Mucosa of gallbladder (tissue), 1 donor: ENCODE measurements at places on chromosomes 2 and 18. TPM values are rescaled to one million over a fixed set of nuclear protein-coding genes. Genes with fewer than 3 reads are reported as not detected.

- DNase-seq = no peak
Observed at GRCh38 chr2:214310319-214310718, 100.5 kb upstream of the VWC2L start.

DNA sequence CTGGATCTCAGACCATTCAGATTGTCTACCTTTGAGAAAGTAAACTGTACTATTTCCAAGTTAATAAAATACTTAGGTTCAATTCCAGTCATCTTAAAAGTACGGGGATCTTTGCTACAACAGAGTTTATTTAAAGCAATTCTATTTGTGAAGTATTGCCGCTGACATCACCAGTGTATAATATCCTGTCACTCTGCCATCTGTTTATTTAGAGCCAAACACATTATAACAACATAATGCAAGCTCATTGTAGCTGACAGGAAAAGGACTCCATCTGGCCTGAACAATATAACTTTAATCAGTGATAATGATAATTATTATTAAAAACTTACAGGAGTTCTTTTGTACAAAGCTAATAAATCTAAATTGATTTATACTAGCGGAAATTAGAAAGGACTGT lies 786.8 kb downstream of the ERBB4 start:
- DNase-seq = no peak

- DNase-seq = no peak
Observed at GRCh38 chr2:238505119-238505891, 78.6 kb downstream of the ASB1 start.

GRCh38 chr18:74264303-74265020 lies 27.3 kb downstream of the CYB5A start:
- DNase-seq = no peak

DNA sequence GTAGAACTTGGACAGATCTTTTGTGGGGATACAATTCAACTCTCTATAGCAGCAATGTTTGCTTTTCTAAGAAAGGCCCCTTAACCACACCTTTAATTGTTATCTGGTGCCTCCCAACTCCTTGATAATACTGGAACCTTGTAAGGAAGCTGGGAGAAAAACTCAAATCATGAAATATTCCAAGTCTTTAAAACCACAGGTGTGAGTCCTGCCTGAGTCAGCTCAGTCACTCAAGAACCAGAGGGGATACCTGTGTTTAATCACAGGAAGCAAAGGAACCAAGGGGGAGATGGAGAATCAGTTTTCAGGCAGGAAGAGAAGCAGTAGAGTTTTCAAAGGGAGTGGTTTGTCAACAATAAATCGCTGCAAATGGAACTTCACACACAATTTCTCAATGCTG lies 159.9 kb downstream of the LAMA3 start:
- no peak for DNase-seq

DNA sequence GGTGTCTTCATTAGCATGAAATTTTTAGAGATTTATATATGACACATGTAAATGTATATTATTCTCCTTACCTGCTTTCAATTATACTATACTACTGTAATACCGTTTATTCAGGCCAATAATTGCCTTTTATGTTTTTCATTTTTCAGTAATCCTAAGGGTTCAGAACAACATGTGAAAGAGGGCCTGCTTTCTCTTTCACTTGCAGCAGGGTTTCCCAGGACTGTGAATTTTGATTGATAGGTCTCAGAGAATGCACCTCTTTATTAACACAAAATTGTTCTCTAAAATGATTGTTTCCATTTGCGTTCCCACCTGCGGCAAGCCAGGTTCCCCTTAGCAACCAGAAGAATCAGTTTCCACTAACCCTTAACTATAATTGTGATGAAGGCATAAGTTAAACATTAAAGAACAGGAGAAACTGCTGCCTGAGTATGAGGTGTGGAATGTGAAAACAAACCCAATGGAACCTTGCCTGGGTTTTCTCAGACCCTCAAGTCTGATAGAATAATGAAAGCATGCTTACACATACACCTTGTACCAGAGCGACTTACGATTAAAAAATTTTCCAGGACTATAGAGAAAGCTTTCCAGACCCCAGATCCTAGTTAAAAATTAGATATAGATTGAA lies 1591.2 kb upstream of the LRRTM1 start:
- no peak for DNase-seq

GRCh38 chr2:47735136-47735869 lies 47.6 kb upstream of the MSH6 start:
- DNase-seq = no peak

GRCh38 chr18:12652861-12653401 lies 5.0 kb downstream of the SPIRE1 start:
- DNase-seq = no peak

DNA sequence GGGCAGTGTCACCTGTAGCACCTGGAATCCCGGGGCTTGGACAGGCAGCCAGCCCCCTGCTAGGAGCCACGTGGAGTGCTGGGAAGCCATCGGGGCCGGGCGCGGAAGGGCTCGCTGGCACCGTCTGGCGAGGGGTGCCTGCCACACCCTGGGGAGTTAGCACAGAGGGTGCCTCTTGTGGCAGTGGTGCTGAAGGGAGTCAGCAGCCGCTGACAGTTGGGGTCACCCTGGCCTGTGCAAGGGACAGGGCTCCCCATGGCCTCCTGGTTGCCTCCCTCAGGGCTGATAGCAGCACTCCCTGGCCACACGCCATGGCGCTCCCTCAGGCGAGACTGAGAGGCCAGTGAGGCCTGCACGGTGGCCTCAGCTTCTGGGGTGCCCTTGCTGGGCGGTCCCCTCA lies 13.9 kb upstream of the D2HGDH start:
- no peak for DNase-seq

DNA sequence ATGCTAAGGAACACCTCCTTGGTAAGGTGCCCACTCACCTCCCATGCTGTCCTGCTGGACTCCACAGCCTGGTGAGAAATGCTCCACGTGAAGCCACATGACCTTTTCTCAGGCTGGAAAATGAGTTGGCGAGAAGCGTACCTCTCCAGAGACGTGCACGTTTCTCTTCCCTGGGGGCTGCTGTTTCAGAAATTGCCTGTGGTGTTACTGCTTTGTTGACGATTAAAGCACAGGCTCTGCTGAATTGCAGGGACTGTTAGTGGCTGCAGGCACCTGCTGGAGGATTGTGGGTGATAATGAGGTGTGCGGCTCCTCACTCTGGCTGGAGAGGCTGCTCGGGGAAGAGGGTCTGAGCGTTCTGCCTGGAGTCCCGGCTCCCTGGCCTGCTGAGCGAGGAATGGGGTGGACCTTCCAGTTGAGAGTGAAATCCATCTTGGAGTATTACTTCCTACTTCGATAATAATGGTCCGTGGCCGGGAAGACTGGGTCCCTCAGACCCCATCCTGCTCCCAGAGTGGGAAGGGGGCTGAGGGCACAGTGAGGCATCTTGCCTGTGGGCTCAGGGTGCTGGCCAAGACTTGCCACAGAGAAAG lies 199.3 kb upstream of the HDAC4 start:
- no peak for DNase-seq

GRCh38 chr2:238290091-238290509 lies 1.7 kb upstream of the PER2 start:
- DNase-seq = peak; percentile 90

DNA sequence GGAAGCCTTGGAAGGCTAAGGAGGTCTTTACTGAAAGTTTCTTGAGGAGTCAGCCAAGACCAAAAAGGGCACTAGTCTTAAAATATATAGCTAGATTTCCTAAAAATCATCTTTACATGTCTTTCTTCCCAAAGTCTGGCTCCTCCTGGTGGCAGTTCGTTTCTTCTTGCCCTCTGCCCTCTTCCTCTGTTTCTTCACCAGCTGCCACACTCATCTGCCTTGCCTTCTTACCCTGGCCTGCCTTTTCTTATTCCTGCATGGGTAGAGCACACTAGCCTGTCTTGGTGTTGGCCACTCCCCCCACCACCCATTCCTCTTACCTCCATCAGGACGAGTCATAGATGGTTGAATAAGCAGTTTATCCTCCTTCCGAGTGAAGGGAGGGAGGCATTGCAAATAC lies 129.8 kb downstream of the RAPGEF4 start:
- no peak for DNase-seq

DNA sequence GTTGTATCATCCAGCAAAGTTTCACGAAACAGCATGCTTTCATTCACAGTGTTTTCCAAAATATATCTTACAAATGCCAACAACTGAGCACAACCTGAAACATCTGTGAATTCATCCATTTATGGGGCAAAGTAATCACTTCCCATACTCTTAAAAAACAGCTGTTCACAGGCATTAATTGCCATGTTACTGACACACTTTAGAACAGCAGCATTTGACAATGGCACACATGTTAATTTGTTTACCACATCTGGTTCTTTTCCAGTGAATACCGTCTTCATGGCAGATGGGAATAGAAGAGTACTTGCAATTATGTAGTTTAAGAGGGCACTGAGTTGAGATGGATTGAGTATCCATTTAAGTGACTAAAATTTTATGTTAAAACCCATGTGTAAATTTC lies 347.4 kb upstream of the LRP1B start:
- DNase-seq = no peak

DNA sequence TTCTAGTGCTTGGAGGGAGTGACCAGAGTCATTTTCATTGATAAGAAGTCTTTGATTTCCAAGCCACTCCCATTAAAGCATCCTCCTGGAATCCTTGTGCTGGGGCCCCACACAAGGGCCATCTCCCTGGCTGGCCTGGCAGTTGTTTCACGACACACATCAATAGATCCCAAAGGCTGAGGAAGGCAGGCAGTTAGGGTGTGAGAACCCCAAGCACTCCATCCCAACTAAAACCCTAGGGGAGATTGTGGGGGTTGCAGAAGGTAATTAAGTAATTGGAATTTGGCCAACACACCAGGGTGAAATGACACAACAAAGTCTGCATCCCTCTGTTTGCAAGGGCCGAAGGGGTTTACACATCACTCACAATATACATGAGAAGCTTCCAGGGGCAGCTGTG lies 578.1 kb upstream of the SYT4 start:
- DNase-seq = no peak

GRCh38 chr2:1563943-1564891 lies 151.0 kb downstream of the TPO start:
- no peak for DNase-seq

DNA sequence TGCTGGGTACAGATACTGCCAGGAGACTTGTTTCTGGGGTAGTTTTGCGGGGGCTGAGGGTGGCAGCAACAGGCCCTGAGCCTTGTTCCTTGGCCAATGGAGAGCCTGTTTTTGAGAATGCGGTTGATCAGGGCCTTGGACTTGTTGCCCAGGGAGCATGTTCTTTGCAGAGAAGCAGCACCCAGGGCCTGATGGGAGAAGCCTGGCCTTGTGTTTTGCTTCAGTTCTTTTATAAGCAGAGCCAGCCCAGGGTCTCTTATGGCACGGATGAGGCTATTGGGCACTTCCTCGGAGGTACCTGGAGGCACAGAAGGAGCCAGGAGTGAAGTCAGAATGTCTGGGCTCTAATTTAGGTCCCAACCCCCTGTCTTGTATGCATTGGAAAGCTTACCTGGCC lies 85.1 kb upstream of the MCFD2 start:
- no peak for DNase-seq

- no peak for DNase-seq
Observed at GRCh38 chr2:20693317-20693716, 26.4 kb downstream of the GDF7 start.

- DNase-seq = no peak
Observed at GRCh38 chr18:13514558-13514957, 211.8 kb downstream of the FAM210A start.

- DNase-seq = no peak
Observed at GRCh38 chr18:75208836-75209128, 157 bp downstream of the PTGR3 start.

- no peak for DNase-seq
Observed at GRCh38 chr2:26449278-26450030, 28.5 kb downstream of the OTOF start.

- DNase-seq = no peak
Observed at GRCh38 chr18:51757255-51757924, 559.9 kb upstream of the MEX3C start.

The XIRP2 gene
- total RNA-seq = 0.06 TPM

The REG3G gene
- 0.66 TPM for total RNA-seq

The FBXO15 gene
- 1.8 TPM for total RNA-seq

The TCF7L1 gene
- total RNA-seq = 7.6 TPM

The GPR35 gene
- total RNA-seq = 71.2 TPM

The CIDEA gene
- not detected for total RNA-seq

The TLX2 gene
- total RNA-seq = 0.12 TPM
